Adrenal gland (tissue), 19 donors: ENCODE measurements at places on chromosomes 5 and 9. TPM values are rescaled to one million over a fixed set of nuclear protein-coding genes. Genes with fewer than 3 reads are reported as not detected.
A peak's percentile ranks its signal among the peaks of the same experiment; 100 is the strongest.

SPINK6 gene
- not detected for total RNA-seq

SPATA31D4 gene
- not detected for total RNA-seq

CATSPER3 gene
- total RNA-seq = 0.44 TPM

ALDOB gene
- 4.4 TPM for total RNA-seq

PHF24 gene
- 0.28 TPM for total RNA-seq

SEMA5A gene
- total RNA-seq = 4.6 TPM

TEX48 gene
- not detected for total RNA-seq

FOXD4L5 gene
- not detected for total RNA-seq

DNA sequence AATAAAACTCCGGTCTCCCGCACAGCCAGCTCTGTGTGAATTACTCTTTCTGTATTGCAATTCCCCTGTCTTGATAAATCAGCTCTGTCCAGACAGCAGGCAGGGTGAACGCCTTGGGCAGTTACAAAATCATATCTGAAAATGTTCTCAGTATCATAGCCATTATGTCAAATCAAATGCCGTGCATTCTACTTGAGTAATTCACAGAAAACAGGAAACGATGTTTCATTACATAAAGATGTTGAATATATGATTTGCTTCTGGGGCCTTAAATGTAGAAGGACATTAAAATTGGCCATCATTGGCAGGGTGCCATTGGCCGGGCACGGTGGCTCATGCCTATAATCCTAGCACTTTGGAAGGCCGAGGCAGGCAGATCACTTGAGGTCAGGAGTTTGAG, 8.5 kb downstream of the POLR3G start:
- DNase-seq = no peak

DNA sequence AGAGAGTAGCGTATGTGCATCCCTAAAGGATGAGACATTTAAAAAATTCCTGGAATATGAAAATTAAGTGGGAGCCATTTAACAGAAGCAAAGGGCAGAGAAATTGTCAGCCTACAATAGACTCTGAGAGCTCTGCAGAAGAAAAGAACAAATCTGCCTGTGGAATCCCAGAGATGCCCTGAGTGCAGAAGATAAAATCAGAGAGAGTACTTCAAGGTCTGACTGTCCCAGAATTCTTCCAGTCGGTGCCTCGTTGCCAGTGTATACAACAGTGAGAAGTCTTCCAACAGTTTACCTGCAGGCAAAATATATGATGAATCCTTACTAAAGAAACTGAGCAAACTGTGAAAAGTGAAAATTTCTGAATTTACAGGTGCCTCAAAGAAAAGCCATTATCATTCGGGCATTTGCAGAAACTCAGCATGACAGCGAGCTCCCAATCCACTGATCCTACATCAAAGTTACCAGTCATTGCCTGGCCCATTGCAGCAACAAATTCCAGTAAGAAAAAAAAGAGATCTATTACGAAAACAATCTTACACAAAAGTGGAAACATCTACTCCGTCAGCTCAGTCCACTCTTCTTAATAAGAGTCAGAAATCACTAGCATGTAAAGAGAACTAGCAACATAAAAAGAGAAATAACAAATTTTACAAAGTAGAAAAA, 92.8 kb upstream of the VCAN start:
- no peak for DNase-seq

DNA sequence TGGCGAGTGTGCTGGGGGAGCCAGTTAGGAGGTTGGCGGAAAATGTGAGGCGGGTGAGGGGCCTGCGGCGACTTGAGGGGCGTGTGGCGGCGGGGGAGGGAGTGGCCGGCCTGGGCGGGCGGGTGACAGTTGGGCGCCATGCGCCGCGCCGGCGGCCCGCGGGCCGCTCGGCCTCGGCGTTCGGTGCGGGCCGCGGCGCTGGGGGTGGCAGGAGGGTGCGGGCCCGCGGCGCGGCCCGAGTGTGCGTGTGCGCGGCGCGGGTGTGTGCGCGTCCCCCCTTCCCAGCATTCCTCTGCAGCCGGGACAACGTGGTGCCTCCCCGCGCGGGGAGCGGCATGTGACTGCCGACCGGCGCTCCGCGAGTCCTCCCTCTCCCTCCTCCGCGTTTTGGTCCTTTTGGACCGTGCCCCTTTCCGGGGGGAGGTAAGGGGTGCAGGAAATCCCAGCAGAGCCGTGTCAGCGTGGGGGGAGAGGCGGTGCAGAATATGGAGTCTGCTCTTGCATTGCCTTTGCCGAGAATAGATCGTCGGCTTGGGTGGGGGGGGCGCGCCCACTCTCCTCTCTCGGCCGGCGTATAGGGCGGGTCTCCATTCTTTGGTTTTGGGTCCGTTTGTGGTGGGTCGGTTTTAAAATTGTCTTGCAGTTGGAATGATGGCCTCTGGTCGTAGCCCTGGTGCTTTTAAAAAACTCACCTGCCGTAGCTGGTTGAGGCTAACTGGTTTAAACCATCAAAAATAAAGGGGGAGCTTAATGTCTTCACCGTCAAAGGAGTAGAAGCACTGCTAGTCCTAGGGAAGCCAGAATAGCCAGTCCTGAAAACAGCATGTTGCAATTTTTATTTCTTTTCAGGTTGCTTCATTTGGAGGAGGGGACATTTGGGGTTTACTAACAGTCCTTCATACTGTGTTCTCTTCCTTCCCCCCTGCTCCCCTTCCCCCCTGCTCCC, 2.0 kb downstream of the LARP1 start:
- DNase-seq = peak; percentile 77

DNA sequence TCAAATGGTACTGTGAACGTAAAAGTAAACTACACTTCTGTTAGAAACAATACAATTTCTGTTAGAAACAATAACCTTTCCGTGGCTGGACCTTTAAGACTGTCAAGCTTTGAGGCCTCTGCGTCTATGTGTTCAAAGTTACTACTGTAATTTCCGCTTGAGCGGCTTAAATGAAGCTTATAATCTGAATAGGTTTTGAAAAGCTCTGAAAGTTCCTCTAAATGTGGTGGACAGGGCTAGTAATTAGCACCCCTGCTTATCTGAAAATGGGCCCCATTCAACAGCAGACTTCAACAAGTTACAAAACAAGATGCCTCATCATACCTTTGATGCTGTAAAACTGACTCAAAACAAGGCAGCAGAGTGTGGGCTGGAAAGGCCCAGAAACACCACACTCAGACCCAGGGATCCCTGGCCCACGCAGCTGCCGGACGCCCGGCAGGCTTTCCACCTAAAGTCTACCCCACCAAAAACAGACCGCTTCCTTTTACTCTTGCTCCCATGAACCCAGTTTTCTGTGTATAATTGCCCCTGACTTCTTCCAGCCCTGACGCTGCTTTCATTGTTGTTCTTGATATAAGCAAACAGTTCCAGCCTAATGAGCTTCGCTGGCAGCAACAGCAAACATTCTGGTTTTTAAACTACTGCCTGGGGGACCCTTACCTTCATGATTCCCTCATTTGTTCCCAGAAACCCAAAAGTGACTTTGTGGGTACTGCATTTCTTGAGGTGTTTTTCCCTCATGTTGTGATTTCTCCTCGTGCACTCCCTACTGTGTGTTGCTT, 66.7 kb downstream of the TLE1 start:
- no peak for DNase-seq

- DNase-seq = no peak
Observed at GRCh38 chr5:129904667-129905472, 605 bp downstream of the CHSY3 start.

DNA sequence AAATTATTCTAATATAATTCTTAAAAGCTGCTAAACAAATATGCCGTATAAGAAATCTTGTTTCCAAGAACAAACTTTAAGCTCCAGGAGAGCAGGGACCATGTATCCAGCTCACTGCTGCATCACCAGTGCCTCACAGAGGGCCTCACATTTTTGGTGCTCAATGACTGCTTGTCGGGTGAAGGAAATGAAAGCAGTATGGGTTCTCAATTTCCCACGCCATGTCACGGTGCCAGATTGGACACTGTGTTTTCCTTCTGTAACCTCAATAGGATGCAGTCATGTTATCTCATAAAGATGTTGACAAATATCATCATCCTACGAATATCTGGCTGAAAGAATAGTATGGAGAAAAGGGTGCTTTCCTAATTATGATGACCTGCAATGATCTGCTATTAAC, 64.7 kb downstream of the POU5F2 start:
- DNase-seq = no peak

GRCh38 chr5:78416677-78417425, 56.4 kb downstream of the SCAMP1 start:
- DNase-seq = no peak

DNA sequence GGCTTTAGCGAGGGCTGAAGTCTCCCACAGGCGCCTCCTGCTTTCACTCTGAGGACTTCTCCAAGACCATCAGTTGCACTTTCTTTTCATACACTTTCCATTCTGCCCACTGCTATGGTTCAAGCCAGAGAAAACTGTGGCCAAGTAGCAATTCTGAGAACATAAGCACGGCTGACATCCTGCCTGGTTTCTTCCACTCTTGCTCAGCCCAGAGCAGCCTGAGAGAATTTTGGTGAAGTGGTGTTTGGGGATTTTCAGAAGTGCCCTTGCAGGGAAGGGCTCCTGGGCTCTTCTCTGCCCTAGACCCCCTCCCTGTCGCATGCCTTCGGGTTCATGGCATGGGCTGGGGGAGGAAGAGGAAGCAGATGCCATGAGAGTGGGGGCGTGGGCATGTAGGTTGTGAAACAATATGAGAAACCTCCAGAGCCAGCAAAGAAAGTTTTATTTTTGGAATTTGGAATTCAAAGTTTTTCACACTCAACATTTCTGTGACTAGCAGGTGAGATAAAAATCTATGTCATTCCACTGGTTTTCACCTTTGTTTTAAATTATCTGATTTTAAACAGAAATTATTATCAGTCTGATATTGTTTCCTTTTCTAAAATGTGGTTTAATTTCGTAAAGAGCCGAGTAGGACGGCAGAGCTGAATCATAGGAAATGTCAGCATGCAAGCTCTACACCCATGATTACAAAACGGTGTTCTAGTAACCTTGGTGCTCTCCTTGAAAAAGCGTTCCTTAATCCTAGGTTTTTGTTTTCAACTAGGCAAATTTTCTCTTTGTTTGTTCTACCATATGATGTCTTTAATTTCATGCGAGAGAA, 27.8 kb upstream of the TNFSF8 start:
- DNase-seq = peak; percentile 55

- no peak for DNase-seq
Observed at GRCh38 chr5:137834498-137835049, 33.1 kb upstream of the MYOT start.

DNA sequence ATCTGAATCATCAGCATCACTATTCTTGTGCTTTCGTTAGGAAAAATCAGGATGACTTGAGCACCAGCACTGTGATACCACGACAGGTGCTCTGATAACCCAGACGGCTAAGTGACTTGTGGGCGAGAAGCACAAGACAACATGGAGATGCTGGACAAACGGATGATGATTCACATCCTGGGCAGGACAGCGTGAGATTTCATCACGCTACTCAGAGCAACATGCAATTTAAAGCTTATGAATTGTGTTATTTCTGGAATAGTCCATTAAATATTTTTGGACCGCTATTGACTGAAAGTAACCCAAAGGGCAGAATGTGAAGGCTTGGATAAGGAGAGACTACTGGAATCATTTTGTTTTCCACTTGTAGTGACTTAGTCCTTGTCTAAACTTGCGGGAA, 114.8 kb upstream of the DAPK1 start:
- peak; percentile 54 for DNase-seq

- no peak for DNase-seq
Observed at GRCh38 chr9:132226571-132227430, 64.9 kb downstream of the NTNG2 start.

DNA sequence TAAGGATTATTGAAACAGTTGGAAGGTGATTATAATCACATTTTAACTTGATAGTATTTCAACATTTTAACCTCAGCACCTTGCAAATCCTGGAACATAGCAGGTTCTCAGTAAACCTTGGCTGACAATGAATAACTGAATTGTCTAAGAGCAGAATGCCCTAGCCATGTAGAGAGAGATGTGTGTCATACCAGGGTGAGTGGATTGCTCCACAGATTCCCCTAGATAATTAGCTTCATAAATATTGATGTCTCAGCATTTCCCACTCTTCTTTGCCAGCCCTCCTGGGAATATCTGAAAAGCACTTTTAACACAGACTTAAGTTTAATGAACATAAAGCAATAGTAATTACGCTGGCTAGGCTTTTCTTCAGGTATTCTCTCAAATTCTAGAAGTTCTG, 363.5 kb downstream of the MAN2A1 start:
- no peak for DNase-seq

- DNase-seq = peak; percentile 81
Observed at GRCh38 chr5:128782446-128782845, 182.8 kb upstream of the SLC27A6 start.

GRCh38 chr5:92401-93220, 643 bp downstream of the PLEKHG4B start:
- DNase-seq = no peak

GRCh38 chr5:79702606-79703380, 13.2 kb downstream of the CMYA5 start:
- DNase-seq = no peak

DNA sequence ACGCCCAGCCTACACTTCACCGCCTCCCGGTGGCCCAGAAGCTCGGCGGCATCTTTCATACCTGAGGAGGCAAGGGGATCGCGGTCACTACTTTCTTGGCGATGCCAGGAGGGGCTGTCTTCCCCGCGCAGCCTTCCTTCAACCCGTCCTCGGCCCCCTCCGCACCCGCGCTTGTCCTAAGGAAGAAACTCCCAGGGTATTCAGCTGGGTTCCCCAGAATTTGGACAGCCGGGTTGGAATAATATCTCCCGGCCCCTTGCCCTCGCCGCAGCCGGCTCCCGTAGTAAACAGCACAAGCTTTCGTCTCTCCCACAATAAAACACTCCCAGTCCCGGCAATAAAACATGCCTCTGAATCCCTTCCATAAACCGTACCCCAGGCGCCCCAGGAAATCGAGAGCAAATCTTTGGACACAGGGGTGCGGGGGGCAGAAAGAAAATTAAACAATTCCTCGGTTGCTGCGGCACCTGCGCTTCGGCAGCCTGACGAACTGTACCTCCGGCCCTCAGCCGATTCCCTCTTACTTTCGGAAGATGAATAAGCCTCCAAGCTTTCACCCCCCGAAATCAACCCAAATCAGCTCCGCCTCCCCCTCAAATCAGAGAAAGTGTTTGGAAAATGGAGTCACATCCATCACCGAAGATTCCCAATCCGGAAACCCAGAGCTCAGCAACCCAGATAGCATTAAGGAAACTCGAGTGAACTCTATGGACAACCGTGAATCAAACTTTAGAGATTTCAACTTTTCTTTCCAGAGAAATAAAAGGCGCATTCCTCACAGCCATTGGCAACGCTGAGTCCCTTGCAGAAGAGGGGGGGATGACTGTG, 1.1 kb downstream of the OTP start:
- DNase-seq = no peak

GRCh38 chr9:91117959-91118703, 243.6 kb downstream of the AUH start:
- peak; percentile 91 for DNase-seq

DNA sequence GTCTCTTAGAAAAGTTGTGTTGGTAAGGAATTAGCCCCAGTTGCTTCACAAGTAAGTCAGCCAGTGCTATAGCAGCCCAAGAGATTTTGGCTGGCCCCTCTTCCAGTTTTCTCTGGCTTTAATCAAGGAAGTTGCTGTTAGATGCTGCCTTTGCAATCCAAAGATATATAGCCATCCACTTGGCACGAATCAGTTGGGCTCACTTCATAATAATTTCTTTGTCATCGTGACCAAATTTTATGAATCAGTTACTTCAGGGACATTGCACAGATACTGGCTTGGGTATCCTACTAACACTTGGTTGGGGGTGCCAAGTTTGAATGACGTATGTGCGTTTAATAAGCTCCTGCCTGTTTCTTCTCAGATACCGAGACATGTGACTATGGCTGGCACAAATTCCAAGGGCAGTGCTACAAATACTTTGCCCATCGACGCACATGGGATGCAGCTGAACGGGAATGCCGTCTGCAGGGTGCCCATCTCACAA, 81.5 kb downstream of the VCAN start:
- DNase-seq = peak; percentile 92

GRCh38 chr9:106314476-106314875, 548.5 kb upstream of the ZNF462 start:
- no peak for DNase-seq
